ENCODE measurements at places on chromosomes 3 and 15.

DNA sequence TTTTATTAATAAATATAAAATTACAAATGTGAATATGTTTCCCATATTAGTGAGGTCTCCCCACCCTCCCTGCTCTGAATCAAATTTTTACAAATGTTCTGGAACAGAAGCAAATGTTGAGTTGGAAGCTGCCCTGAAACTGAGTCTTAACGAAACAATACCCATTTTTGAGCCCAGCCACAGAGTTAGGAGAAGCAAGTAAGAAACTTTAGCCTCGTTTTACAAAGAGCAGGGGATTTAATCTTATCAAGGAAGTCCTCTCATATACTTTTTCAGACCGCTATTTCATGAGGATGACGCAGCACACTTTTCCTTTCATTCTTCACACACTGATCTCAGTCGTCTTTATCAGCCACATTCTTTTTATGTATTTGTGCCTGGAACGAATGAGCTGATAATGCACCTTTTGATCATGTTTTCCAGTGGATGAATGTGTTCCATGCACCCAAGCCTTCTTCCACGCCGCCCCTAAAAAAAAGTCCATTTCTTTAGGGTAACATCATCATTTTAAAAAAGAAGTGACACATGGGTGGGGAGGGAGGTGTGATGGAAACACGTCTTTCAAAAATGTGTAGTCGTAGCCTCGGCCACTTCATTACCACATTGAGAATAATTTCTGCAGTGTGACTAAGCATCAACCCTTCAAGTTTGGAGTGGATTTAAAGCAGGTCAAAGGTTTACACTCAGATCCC, 48.1 kb downstream of the SETMAR start:
- DNase-seq = no peak

DNA sequence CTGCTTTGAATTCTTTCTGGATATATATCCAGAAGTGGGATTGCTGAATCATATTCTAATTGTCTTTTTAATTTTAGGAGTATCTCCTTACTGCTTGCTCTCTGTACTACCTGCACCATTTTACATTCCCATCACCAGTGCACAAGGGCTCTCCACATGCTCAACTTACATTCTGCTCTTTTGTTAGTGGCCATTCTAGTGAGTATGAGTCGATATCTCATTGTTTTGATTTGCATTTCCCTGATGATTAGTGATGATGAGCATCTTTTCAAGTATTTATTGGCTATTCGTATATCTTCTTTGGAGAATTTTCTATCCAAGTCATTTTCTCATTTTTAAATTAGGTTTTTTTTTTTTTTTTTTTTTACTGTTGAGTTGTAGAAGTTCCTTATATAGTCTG, 29.5 kb downstream of the PFN2 start:
- DNase-seq = no peak

GRCh38 chr3:64919934-64920333, 232.1 kb upstream of the ADAMTS9 start:
- no peak for DNase-seq

DNA sequence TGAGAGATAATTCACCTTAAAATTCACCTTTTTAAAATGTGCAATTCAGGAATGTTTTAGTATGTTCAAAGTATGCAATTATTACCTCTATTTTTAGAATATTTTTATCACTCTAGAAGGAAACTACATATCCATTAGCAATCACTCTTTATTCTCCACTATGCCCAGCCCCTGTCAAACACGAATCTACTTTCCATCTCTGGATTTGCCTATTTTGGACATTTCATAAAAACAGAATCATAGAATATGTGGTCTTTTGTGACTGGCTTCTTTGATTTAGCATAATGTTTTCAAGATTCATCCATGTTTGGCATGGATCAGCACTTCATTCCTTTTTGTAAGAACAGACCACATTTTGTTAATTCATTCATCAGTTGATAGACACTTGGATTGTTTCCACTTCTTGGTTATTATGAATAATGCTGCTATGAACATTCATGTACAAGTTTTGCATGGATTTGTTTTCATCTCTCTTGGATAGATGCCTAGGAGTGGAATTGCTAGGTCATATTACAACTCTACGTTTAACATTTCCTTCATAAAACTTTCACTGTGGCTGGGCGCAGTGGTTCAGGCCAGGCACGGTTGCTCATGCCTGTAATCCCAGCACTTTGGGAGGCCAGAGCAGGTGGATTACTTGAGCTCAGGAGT, 12.7 kb downstream of the HMCES start:
- DNase-seq = no peak

GRCh38 chr3:179967622-179968021, 69.1 kb downstream of the PEX5L start:
- DNase-seq = no peak

DNA sequence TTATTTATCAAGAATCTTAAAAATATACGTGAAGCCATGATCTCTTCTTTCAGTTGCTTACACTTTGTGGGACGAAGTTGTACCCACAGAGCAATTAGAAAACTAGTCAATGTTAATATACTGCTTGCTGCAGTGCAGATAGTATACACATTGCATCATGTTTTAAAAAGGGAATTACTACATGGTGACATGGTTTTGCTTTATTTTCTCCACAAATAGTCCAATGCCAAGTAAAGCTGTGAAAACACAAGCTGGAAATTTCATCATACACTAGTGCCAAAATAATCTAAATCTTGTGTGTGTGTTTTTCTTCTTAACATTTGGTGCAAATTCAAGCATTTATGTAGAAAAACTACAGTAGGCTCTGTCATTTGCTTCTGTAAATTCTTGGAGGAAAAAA, 233.0 kb downstream of the EPHA3 start:
- DNase-seq = no peak

DNA sequence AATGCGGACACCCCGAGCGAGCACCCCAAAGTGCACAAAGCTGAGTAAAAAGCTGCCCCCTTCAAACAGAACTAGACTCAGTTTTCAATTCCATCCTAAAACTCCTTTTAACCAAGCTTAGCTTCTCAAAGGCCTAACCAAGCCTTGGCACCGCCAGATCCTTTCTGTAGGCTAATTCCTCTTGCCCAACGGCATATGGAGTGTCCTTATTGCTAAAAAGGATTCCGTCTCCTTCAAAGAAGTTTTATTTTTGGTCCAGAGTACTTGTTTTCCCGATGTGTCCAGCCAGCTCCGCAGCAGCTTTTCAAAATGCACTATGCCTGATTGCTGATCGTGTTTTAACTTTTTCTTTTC, 5.3 kb downstream of the BHLHE40 start:
- DNase-seq = no peak

GRCh38 chr15:99506399-99506798, 59.4 kb upstream of the MEF2A start:
- no peak for DNase-seq

DNA sequence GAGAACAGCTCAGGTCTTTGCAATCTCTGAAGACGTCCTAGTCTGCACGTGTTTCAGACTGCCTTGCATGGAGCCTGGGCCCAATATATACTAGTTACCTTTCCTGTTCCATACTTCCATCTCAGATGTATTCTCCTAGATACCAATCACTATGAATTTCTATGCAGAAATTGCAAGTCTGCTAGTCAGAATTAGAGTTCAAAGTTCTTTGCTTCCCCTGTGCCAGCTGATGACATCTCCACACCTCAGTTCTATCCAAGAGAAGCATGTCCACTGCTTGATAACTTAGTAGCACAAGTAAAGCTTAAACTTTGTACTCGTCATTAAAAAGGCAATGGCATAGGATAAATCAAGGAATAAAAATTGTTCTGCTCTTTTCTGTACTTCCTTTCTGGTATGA, 133.6 kb upstream of the PLXND1 start:
- no peak for DNase-seq

DNA sequence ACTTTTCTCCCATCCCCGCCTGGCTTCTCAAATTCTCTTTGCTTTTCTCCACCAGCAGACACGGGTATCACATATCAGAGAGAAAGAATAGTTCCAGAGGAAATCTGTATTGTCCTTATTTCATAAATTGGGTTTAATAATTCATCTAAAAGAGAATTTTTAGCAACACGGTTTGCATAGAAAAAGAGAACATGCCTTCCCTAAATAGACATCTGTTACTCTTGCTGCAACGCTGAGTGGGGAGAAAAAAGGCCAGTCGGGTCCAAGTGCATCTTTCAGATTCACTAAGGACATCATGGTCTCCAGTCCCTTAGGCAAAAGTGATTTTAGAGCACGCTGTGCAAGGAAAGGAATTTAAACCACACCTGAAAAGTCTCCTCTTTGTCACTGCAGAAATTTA, 201.3 kb downstream of the ABHD5 start:
- no peak for DNase-seq

DNA sequence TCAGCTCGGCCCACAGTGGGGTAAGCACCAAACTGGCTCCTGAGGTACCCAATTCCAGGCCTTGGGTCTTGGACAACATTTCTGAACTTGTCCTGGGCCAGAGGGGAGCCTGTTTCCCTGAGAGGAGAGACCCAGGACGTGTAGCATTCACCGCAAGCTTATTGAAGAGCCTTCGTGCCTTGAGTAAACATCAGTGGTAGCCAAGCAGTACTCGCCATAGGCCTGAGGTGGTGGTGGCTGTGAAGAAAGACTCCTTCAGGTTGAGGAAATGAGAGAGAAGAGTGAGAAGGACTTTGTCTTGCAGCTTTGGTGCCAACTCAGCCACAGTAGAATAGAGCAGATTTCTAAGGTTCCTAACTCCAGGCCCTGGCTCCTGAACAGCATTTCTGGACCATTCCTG, 50.2 kb downstream of the NUDT16 start:
- DNase-seq = no peak

DNA sequence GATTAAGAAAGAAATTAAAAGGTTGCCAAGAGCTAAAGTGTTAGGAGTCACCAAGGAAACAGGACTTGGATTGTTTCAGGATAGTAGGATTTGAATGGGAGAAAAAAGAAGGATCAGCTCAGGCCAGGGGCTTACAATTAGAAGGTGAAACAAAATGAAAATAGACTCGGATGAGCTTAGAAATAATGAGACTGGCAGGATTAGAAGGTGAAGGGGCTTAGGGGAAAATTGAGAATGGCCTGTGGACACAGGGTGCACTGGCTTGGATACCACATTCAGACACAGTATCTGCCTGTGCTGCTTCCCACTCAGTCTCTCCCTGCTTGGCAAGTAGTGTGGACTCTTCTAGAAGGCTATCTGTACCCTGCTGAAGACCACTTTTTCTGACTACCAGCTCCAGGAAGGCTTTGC, 206.1 kb upstream of the ATP10A start:
- no peak for DNase-seq
